ENCODE measurements at places on chromosomes 11 and 22. TPM values are rescaled to one million over a fixed set of nuclear protein-coding genes. Genes with fewer than 3 reads are reported as not detected.

Gene APOC3
- polyA plus RNA-seq: not detected

Gene POU2AF2
- 0.07 TPM for polyA plus RNA-seq

Gene TRIM48
- polyA plus RNA-seq: not detected

Gene FGF19
- not detected for polyA plus RNA-seq

Gene C22orf31
- 0.73 TPM for polyA plus RNA-seq

Gene ABCC8
- 0.38 TPM for polyA plus RNA-seq

Gene UCP3
- polyA plus RNA-seq: 0.70 TPM

Gene LARGE2
- polyA plus RNA-seq: 0.42 TPM

Gene PDGFB
- polyA plus RNA-seq: 7.9 TPM

Gene FSHB
- not detected for polyA plus RNA-seq
